Kidney glomerular epithelial cell (primary cell): ENCODE measurements at places on chromosomes 7 and 10.

DNA sequence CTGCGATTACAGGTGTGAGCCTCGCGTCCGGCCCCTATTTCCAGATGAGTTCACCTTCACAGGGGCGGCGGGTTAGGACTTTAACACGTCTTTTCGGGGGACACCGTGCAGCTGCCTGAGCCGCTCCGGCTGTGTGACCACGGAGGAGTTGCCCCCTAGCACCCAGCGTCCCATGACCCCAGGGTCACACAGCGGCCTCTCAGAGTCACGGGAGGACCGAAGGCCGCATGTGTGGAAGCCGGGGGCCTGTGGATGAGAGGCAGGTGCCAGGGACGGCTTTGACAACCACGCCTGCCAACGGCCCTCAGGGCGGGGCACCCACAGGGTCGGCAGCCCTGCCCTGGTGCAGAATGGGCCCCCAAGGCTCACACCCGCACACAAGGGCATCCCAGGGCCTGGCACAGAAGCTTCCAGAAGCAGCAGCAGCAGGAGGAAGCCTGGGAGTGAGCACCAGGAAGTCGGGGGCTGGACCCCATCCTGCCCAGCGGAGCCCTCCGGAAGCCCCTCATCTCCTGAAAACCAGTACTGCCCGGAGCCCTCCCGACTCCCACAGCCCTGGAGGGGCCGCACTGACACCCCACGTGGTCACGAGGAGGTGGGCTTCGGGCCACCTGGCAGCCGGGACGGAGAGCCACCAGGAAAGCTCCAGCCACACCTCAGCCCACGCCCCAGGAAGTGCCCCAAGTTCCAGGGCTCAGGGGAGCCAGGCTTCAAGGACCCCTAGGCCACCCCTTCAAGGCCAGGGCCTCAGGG, 32.7 kb downstream of the ADAP1 start:
- DNase-seq = no peak

- no peak for DNase-seq
Measured at GRCh38 chr10:8445353-8445752, 390.9 kb downstream of the GATA3 start.

GRCh38 chr10:17100586-17100985, 29.0 kb downstream of the CUBN start:
- DNase-seq = no peak

GRCh38 chr7:28958980-28959347, 834 bp upstream of the TRIL start:
- no peak for DNase-seq

- DNase-seq = no peak
Measured at GRCh38 chr7:139855498-139856270, 26.6 kb downstream of the TBXAS1 start.

DNA sequence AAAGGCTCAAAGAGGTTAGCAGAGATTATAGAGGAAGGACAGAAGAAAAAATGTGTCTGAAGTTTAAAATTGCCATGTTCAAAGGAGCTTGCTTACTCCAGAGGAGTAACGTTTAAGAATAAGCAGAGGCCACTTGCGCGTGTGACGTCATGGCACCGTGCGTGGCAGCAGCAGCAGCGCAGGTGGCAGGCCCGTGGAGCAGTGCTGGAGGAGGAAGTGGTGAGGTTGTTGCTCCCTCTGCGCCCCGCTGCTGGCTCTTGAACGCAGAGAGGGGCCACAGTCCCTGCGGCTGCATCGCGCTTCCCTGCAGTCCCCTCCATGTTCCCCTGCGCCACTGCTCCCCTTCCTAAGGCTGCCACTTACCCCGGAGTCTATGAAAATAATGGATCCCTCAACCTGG, 37.5 kb downstream of the GDI2 start:
- no peak for DNase-seq

- no peak for DNase-seq
Measured at GRCh38 chr10:47206449-47207280, 93.3 kb upstream of the GDF10 start.

DNA sequence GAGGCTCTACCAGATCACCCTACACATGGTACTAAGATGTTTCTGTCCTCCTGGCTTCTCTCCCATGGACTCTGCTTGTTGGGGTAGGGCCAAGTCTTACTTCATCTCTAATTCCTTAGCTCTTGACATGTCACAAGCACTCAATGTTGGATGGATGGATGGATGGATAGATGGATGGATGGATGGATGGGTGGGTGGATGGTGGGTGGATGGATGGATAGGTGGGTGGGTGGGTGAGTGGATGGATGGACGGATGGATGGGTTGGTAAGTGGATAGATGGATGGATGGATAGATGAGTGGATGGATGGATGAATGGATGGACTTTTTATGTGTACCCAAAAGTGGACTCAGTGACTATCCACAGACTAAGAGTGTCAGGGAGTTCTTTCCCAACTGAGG, 28.5 kb downstream of the HSPA12A start:
- DNase-seq = no peak

DNA sequence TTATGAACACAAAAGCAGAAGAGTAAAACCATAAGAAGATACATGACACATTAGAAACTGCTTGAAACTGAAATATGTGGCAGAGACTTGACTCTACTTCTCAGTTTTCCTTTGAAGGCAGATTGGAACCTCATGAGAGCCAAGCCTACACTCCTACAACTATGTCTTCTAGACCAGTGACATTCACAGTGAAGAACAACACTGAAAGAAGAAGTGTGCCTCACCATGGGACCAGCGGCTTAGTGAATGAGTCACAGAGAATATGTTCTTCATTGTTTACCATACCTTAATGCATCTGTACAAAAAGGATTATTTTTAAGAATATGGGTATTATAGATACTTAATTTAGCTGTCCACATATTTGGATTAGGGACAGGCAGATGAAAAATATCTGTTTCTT, 248.3 kb downstream of the CDC14C start:
- no peak for DNase-seq

DNA sequence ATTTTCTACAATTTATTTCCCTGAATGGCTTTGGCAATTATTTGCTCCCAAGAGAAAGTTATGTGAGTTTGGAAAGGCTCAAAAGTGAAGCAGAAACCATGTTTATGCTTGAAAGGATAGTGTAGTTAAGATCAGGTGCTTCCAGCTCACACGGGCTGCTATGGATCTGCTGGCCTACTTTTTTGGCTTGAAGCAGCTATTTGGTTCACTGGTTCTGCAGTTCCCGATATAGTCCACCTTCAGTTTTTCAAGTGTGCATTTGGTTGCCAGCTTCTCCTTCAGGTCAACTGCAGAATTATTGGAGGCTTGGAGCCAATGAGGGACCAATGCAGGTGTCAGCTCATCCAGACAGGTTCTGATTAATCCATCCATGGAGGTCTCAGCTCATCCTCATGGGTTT, 484.3 kb upstream of the SEMA3A start:
- DNase-seq = no peak
